ENCODE measurements at places on chromosomes 2 and 18. TPM values are rescaled to one million over a fixed set of nuclear protein-coding genes. Genes with fewer than 3 reads are reported as not detected.

- no peak for DNase-seq
Measured at GRCh38 chr2:19818543-19818942, 83.2 kb downstream of the TTC32 start.

DNA sequence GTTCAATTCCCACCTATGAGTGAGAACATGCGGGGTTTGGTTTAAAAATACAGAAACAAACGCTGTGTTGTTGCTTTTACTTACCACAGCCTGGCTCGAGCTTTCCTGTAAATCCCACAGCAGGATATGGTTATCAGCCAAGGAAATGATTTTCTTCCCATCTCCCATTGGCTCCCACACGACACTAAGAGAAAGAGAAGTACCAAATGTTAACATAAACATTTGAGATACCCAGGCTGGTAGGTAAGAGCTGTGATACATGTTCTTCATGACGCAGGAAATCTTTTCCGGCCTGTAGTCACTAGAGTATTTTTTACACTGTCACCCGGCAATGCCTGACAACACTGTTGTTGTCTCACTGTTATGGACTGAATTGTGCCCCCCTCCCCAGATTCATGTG lies 163.6 kb downstream of the EIPR1 start:
- no peak for DNase-seq

DNA sequence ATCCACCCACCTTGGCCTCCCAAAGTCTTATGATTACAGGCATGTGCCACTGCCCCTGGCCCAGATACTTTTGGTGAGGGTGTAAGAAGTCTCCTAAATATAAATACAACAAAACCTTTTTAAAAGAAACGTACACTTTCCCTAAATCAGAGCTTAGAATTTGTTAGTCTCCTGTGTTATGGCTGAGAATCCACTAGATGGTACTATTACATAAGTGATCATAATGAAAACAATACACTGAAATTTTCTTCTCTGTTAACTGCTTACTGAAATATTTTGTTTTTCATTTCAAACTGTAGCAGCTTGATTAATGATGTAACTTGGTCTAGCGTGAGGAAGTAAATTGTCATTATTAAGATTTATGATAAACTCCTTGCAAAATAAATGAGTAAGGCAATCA lies 74.8 kb upstream of the FAM98A start:
- DNase-seq = no peak

- no peak for DNase-seq
Measured at GRCh38 chr18:42245137-42245536, 290.1 kb downstream of the PIK3C3 start.

GRCh38 chr2:224984637-224985036 lies 57.6 kb downstream of the DOCK10 start:
- DNase-seq = no peak

- no peak for DNase-seq
Measured at GRCh38 chr2:199713746-199714145, 137.2 kb downstream of the FTCDNL1 start.

DNA sequence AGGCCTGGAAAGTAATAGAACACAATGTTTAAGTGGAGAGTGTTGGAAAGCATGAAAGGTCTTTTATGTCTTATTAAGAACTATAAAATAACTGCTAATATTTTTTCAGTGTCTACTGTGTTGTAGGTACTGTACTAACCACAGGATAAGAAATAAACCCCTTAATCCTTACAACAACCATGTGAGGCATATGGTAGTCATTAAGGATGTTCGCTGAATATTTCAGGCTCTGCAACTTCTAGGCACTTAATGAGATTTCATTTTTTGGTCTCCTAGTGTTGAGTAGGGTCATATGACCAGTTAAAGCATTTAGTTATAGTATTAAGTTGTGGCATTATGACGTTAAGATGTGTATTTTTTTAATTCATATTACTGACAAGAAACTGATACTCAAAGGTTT lies 346.6 kb upstream of the KCNH7 start:
- no peak for DNase-seq

The SLC4A5 gene
- total RNA-seq = 2.2 TPM

- no peak for DNase-seq
Measured at GRCh38 chr2:199042660-199043379, 414.9 kb downstream of the SATB2 start.

The UGT1A8 gene
- total RNA-seq = 25.1 TPM

DNA sequence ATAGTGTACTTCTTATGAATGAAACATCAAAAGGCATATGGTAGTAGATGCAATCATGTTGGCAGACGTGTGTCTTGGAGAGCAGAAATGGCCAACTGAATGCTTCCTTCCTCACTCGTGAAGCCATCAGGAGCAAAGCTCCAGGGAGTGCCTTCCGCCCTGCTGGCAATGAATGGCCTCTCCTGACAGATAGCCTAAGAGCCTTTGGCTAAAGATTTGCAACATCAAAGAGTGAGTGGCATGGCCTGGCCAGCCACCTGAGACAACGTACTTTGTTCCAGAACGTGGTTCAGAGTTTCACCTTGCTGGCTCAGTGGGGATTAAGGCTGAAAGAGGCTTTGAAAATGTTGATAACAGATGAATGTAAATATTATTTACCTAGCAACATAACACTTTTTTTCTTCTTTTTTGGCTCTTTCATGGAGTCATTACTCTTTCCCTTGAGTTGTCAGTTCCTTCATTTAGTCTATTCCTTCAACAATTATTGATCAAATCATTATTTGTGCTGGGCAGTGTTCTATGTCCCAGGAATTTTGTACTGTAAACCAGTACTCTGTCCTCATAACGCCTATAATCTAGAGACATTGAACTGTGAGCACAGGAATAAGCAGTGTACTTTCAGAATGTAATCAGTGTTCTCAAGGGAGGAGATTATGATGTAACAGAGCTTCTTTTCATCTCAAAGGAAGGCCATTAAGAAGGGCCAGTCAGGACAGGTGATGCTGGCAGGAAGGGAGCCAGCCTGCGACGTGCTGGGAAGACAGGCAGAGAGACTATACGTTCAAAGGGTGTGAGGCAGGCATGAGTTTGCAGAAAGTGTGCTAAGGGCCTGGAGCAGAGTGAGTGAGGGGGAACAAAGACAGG lies 59.4 kb upstream of the SH3RF3 start:
- no peak for DNase-seq

DNA sequence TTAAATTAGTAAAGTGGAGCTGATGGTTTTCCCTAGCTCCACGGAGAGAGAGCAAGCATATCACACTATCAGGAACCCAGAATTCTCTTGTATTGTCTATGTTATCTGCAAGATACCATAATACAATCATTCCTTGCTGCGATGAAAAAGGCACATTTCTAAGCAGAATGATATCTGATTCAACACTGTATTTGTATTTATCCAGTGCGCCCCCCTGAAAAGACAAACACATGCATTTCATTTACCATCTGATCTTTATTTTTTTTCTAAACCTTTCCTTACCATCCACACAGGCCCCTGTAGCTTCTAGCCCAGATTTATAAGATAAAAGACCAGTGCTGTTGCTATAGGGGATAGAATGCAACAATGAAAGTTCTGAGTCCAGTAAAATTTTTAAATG lies 420.6 kb downstream of the TDRD15 start:
- DNase-seq = no peak

GRCh38 chr2:30653847-30654246 lies 153.4 kb downstream of the CAPN13 start:
- no peak for DNase-seq

The TRIM54 gene
- total RNA-seq = 0.14 TPM

- no peak for DNase-seq
Measured at GRCh38 chr2:187838690-187839089, 284.5 kb upstream of the TFPI start.

DNA sequence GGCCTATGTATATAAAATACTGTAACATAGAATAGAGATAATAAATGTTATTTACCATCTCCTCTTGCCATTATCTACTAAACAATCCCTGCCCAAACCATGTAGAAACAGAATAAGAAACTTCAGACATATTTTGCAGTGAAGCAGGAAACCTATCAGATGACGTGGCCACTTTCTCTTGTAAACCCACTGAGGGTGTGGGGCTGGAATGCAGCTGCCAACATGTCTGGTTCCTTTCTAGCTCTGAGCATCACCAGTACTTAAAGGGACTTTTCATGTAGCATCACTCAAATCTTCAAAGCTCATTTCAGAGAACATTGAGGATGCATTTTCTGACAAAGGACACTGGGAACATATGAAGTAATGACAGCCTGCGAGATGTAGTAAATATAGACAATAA lies 251.8 kb downstream of the LPIN1 start:
- no peak for DNase-seq

- no peak for DNase-seq
Measured at GRCh38 chr2:7672685-7673071, 755.5 kb downstream of the RNF144A start.

The DQX1 gene
- 44.0 TPM for total RNA-seq

DNA sequence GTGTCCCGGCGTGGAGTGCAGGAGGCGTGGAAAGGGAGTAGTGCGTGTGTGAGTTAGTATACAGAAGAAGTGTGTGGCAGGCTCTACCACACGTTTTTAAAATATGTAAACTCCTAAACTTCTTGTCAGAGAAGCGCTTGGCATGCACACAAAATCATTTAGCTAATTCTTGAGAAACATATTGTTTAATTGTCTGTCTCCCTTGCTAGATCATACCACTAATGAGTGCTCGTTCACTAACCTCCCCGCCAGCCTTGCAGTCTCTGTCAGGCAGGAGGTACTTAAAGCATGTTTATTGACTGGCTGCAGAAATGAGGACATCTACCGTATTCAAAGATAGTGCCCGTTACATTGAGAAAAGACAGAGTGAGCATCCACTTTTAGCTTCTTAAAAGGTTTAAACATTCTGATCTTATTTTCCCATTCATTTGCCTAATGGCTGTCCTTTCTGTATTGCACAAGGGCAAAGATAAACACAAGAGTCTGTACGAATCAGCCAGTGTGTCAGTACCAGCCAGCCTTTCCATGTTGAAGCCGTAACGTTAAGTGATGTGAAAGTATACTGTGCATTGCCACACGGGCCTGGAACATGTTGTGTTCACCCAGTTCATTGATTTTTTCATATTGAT lies 41.4 kb downstream of the TRAPPC12 start:
- DNase-seq = no peak

GRCh38 chr2:85564144-85564563 lies 2.9 kb upstream of the GGCX start:
- no peak for DNase-seq

The HOXD10 gene
- total RNA-seq = 1.0 TPM

- DNase-seq = no peak
Measured at GRCh38 chr2:86174445-86174844, 20.8 kb downstream of the IMMT start.

GRCh38 chr2:236981701-236982485 lies 103.8 kb upstream of the COPS8 start:
- DNase-seq = no peak

- DNase-seq = no peak
Measured at GRCh38 chr18:74662622-74663021, 65.0 kb downstream of the ZNF407 start.

The SIX2 gene
- total RNA-seq = not detected

GRCh38 chr2:32951672-32952071 lies 4.9 kb downstream of the LTBP1 start:
- DNase-seq = no peak

GRCh38 chr18:58714259-58714658 lies 43.0 kb downstream of the MALT1 start:
- DNase-seq = no peak

The VIL1 gene
- 488 TPM for total RNA-seq

- peak; percentile 45 for DNase-seq
Measured at GRCh38 chr2:73982140-73982617, 2.5 kb upstream of the TET3 start.

The HJURP gene
- 6.3 TPM for total RNA-seq

- no peak for DNase-seq
Measured at GRCh38 chr2:11517906-11518305, 15.9 kb upstream of the GREB1 start.

- no peak for DNase-seq
Measured at GRCh38 chr2:55837073-55837472, 86.5 kb downstream of the EFEMP1 start.

DNA sequence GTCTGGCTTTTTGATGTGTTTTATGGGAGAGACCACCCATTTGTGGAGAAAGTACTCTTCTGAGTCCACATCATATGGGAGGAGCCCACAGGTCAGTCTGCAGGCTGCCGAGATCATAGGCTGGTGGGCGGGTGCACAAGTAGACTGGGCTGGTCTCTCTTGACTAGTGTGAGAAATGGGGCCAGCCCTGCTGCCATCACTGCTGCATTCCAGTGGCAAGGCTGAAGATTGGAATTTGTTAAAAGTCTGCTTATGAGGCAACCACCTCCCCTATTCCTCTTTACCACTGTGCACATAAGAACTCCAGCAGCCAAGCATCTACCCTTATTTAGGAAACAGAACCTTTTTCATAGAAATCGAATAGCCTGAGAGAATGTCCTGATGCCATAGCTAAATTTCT lies 200.7 kb downstream of the DIS3L2 start:
- DNase-seq = no peak

The DNAJC10 gene
- total RNA-seq = 78.9 TPM

The FEZ2 gene
- 45.3 TPM for total RNA-seq

GRCh38 chr2:199307461-199307860 lies 150.3 kb downstream of the SATB2 start:
- no peak for DNase-seq

- DNase-seq = no peak
Measured at GRCh38 chr2:181241797-181242196, 215.4 kb upstream of the ITGA4 start.

- no peak for DNase-seq
Measured at GRCh38 chr2:88942798-88943197, 251.3 kb downstream of the RPIA start.

DNA sequence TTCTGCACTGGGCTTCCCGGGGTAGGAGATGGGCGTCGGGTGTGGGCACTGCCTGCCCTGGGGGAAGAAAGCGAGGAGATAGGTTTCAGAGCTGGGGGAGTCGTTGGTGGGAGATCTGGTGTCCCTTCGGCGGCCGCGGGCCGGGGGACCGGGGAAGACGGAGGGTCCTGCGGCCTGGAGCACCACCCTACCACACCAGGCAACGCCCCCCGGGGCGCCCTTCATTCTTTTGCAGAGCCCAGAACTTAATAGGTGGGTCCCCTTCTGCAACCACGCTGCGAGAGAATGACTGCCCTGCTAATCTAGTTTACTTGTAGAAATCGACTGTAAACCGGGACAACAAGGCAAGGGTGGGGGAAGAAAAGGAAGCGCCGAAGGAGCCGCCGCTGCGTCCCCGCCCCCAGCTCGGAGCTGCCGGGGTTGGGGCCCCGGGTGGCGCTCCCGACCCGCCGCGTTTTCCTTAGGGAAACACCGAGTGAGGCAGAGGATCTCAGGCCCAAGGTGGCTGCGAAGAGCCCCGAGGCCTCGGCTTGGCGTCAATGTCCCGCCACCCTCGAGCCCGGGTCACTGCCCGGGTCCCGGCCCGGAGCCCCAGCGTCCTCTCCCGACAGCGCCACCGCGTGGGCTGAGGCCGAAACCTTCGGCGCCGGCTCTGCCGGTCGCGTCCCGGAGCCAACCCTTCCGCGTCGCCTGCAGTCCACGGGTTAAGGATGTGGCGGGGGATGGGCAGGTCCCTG lies 5.4 kb upstream of the SATB2 start:
- peak; percentile 82 for DNase-seq

DNA sequence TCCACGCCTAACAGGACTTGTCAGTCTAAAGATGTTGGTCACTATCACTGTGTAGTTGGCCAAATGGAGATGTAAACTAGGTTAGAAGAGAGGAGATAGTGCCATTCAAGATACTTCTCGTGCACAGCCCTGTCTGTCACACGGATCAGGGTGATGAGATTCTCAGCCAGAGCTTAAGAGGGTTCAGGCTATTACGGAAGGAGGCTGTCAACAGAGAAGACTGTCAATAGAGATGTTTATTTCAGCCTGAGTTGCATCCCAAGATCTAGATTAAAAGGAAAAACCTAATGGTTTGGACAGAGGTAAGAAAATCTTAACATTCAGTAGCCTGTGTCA lies 83.4 kb downstream of the AAK1 start:
- DNase-seq = no peak

The REG3A gene
- 3.7 TPM for total RNA-seq

The COL5A2 gene
- 8.0 TPM for total RNA-seq

- DNase-seq = no peak
Measured at GRCh38 chr18:56319953-56320352, 318.4 kb downstream of the TXNL1 start.

Data from left colon (tissue), 2 donors.